ENCODE measurements at places on chromosomes 7 and 10.

DNA sequence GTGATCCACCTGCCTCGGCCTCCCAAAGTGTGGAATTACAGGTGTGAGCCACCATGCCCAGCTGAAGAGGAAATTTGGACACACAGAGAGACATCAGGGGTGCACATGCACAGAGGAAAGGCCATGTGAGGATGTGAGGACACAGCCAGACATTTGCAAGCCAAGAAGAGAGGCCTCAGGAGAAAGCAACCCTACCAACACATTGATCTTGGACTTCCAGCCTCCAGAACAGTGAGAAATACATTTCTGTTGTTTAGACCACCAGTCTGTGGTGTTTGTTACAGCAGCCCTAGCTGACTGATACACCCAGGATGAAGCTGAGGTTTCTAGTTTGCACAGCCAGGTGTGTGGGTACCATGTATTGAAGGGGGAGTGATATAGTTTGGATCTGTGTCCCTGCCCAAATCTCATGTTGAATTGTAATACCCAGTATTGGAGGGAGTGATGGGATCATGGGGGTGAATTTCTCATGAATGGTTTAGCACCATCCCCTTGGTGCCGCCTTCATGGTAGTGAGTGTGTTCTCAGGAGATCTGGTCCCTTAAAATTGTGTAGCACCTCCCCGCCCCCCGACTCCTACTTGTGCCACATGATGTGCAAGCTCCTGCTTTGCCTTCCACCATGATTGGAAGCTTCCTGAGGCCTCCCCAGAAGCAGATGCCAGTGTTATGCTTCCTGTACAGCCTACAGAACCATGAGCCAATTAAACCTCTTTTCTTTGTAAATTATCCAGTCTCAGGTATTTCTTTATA is 64.7 kb upstream of the DUSP5 start:
- no peak for DNase-seq

DNA sequence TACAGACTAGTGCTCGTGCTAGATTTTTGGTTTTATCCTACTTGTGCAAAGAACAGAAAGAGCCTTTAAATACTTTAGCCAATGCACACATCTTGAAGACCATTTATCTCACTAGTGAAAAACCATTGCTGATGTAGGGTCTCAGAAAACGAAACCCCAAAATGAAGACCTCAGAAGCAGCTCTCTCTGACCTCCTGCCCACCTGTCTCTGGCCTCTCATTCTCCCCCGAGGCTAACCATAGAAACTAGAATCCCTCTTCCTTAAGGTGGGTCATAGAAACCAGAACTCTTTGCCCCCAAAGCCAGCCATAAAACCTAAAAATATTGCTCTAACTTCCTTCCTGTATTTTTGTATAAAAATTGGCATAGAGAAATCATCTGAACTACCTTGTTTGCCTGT is 112.2 kb downstream of the KIF20B start:
- no peak for DNase-seq

GRCh38 chr7:130022623-130023175 is 28.5 kb downstream of the ZC3HC1 start:
- no peak for DNase-seq

DNA sequence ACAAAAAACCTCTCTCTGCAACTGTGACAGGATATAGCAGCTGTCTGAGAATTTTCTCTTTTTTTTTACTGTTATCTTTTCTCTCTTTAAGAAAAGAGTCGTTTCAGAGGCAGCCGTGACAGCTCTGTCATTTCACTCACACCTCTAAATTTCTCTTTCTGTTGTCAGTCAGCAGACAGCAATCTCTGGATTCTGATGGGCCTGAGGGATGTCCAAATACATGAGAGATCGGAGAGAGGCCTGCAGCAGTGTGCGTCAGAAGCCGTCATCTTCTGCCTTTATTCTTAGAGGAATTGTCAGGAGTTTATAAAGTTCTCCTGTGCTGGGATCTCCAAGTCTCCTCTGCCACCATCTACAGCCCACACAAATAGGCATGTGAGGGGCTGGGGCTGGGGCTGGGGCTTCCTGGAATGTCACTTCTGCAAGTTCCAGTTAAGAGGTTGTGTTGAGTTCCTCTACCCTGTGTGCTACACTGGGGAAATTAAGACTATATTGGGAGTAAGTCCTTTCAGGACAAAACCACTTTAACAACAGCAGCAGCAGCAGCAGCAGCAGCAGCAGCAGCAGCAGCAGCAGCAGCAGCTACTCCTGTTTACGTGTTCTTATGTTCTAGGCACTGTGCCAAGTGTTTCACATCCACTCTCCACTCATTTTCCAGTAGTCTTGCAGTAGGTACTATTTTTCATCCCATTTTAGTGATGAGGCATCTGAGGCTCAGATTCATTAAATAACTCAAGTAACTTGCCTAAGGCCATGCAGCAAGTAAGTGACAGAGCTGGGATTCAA is 541.3 kb downstream of the LRMDA start:
- no peak for DNase-seq

GRCh38 chr10:43024942-43025700 is 51.7 kb upstream of the RET start:
- DNase-seq: no peak

DNA sequence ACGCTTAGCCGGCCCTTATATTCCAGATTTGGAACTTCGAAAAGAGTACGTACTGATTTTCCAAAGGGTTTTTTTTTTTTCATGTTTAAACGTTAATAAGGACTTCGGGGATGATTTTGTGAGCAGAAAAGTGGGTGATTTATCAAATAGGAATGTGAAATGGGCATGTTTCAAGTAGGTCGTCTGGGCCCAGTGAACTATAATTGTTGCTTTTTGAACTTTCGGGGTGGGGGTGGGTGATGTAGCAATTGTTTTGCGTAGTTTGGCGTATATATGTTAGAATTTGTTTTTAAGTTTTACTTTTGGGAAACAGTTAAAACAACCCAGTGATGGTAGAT is 299 bp upstream of the PBLD start:
- DNase-seq: no peak

DNA sequence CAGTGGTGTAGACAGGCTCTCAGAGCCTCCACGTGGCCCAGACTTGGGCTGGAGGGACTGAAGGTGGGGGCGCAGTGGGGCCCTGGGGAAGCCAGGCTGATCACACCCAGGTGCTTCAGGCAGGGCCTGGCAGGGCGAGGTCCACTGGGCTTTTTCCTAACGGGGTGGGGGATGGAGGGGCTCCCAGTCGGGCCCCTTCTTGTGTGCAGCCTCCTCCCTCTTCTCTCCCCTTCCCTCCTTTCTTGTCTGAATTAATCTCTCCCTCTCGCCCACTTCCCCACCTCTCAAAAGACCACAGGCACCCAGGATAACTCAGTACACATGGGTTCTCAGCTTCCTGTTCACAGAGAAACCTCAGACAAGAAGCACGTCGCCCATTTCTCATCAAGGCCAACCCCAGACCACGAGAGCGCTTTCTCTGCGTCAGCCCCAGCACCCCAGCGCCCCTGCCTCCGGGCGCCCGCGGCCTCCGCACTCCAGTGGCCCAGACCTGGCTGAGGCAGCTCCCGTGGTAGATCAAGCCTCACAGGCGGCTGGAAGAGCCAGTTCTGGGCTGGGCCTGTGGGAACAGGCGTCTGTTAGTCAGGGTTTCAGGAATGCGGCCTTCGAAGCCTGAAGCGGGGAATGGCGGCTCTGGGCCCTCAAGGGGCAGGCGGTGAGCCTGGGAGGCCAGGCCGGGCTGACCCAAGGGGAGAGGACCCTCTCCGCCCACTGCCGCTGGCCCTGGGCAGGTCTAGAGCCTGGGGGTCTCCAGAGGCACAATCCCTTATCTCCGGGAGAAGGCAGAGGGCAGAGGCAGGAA is 50.6 kb downstream of the PWWP2B start:
- peak; percentile 83 for DNase-seq

GRCh38 chr10:110226543-110226925 is 19.1 kb downstream of the MXI1 start:
- peak; percentile 89 for DNase-seq

GRCh38 chr7:64951250-64951848 is 39.5 kb downstream of the ZNF117 start:
- DNase-seq: peak; percentile 62

- DNase-seq: no peak
Measured at GRCh38 chr10:69202332-69202731, 17.8 kb upstream of the HKDC1 start.

- DNase-seq: no peak
Measured at GRCh38 chr7:102305414-102306268, 19.0 kb downstream of the SH2B2 start.

DNA sequence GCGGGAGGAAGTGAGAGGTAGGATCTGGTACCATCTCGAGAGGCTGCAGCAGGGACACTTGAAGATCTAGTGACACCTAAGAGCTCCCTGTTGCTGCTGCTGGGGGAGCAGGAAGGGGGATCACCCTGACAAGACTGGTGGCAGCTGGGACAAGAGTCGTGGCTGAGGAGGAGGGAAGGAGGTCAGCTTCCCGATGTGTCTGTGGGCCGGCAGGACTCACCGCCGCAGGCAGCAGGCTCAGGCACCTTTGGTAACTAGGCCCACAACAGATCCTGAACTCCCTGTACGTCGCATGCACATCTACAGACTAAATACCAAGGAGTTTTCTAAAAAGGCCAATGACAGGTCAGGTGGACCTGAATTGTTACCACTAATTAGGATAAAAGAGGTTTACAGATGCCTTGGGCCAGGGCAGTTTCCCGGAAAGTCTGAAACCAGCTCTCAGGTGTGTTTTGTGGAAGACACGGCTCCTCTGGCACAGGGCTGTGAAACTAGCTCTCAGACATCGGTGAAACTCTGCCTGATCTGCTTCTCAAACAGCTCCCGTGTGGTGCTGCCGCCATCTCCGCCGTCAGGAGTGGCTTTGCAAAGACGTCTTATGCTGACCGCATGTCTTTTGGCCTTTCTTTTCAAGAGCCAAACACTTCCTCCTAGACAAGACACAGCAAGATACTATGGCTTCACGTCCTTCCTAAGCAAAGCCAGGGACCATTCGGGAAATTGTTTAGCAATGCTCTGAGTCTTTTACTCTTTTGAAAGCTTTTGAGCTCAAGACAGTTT is 609.7 kb downstream of the PTPRN2 start:
- DNase-seq: no peak

DNA sequence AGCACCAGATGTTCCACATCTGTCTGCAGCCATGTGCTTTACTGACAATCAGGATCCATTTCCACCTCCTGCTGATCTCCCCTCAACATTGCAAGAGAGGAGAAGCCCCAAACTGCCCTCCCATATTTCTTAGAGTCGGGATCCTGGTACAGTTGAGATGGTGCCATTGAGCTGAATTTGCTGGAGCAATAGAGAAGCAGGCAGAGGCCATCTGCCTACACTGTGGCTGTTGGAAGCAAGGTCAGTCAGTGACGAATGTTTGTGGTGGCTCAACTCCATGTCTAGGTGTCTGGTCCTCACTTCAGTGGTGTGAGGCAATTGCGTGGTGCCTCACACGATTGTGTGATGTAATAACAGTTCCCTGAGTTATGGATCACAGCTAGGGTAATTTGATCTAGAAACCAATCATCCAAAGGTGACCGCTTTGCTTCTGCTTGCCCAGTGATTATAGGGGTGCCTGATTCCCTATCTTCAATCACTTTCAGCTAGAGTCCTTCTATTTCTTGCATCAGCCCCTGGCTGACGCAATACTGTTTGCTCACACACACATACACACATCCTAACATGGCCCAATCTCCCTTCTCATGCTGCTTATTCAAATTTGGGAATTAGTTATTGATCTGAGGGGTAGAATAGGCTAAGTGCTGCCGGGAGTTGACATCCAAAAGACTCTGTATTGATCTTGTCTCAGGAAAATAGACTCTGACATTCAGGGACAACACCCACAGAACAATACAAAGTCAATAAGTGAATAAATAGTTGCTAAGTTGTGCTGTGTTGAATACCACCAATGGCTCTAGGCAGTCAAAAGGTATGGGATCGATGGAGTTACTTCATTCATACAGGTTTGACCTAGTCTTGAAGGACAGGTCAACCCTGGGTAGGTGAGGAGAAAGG is 46.1 kb upstream of the SLC35B4 start:
- DNase-seq: no peak

- DNase-seq: no peak
Measured at GRCh38 chr10:96814264-96814663, 17.8 kb upstream of the LCOR start.

GRCh38 chr10:111030042-111030750 is 46.6 kb upstream of the ADRA2A start:
- no peak for DNase-seq

GRCh38 chr7:151249034-151249731 is 689 bp upstream of the SMARCD3 start:
- peak; percentile 28 for DNase-seq

DNA sequence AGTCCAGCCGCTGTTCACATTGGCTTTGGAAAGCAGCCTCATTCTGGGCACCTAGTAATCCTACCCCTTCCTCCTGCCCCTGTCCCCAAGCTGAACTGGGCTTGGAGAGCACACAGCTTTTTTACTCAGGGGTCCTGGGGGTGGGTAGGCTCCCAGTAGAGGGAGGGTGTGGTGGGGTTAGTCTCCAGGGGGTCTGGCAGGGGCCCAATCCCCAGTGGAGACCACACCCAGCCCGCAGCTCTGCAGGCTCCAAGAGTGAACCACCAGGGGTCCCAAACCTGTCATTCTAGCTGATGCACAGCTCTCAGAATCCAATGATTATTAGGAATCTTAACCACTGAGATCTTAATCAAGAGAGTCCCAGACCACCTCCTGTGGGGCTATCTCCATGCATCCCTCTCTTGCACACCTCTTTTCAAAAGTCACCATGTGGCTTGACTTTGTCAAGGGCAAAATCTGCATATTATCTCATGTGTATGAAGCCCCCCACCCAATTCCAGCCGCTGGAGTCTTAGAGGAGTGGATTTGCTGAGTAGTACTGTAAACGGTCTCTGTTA is 2.7 kb downstream of the HOXA11 start:
- DNase-seq: no peak

DNA sequence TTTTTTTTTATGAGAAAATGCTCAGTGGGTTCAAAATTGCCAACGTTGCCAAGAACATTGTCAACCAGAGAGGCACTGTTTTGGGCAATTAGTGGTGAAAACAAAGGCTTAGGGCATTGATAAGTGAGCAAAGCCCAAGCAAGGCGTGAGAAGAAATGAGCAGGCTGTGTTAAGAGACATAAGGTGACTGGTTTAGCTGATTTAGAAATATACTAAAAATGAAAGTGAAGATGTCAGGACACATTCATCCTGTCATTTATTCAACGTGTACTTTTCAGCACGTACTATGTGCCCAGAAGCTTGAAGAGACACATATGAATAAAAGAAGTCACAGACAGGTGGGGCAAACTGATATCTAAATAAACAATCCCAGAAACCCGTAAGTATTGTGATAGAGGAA is 31.8 kb downstream of the AOAH start:
- DNase-seq: no peak

- no peak for DNase-seq
Measured at GRCh38 chr7:134302120-134302519, 14.6 kb downstream of the SLC35B4 start.

DNA sequence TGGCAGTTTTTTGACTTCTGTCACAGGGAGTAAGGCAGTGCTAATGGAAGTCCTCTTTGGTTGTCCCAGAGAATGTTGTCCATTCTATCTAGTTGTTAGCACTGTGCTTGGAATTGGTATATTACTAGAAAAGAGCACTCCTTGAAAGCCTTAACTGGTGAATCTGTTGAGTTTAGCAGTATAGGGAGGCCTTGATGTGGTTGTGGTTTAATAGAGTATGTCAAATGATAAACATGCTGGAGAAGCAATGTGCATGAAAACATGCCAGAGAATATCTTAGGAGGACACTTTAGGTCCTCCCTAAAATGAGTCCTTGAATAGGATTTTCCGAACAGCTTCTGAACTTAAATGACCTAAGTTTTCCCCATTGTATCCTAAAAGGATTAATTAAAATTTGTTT is 98.6 kb downstream of the BTRC start:
- DNase-seq: no peak

- DNase-seq: no peak
Measured at GRCh38 chr10:106830006-106830405, 334.5 kb downstream of the SORCS1 start.

GRCh38 chr10:35780970-35781642 is 139.0 kb upstream of the FZD8 start:
- no peak for DNase-seq
